NCI-H526 (cell line): ENCODE measurements at places on chromosomes 4 and X.

DNA sequence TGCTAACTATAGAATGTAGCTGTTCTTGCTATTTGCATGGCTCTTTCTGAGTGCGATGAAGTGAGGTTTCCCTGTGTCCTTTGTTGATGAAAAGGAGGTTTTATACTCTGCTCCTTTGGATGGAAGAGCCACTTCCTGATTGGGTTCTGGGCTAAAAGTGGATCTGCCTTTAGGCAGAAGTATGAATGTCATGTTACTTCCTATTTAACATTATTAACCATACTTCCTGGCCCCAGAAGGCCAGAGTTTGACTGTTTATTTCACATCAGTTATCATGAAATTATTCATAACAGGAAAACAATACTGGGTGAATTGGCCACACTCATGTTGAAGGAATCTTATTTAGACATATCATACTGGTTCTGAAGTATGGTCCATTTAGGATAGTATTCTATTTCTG, 386.2 kb downstream of the PCDH7 start:
- DNase-seq: no peak

DNA sequence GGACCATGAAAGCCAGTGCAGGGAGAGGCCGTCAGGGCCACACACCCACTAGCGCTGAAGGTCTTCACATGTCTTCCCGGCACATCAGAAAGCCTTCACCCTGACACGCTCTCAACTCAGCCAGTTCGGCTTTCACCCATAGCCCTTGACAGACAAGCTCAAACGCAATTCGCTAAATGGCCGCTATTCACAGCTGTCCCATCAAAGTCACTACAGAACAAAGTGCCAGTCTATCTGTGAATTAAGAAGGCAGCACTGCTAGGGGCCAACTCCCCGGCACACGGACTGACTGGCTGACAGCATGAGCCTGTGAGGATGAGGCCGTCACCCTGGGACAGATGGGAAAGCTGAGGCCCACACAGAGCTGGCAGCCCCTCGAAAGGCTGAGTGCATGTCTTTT, 45.7 kb downstream of the ACOX3 start:
- DNase-seq: no peak

GRCh38 chrX:1094566-1095333, 117.7 kb downstream of the CRLF2 start:
- no peak for DNase-seq

DNA sequence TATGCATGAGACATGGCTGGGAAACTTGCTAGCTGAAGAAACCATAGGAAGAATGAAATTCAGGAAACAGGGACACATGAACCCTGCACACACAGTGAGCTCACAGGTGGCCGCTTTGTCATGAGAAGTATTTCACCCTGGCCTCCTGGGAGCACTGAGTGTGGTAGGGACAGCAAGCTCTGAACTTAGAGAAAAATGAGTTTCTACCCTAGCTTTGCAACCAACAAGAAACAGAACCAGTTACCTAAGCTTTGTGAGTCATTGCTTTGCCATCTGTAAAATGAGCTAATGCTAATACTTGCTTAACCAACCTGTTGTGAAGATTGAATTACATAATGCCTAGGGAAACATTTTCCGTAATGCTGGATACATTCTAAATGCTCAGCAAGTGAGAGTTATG, 206.6 kb upstream of the HS3ST1 start:
- no peak for DNase-seq

DNA sequence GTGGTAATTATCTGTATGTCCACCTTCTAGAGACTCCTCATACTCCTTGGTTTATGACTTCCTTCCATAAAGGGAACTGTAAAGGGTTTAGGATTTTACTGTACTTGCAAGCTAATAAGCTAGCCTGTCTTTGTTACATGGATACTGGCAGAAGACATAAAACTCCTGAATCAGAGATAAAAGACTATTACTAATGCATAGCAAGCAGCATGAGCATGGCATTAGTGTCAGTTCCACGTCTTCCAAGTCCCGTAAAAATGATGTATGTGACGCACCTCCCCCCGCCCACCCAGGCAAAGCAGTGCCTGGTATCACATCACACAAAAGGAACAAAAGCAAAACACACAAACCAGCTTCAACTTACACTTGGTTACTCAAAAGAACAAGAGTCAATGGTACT, 71.0 kb downstream of the SLC10A6 start:
- no peak for DNase-seq

DNA sequence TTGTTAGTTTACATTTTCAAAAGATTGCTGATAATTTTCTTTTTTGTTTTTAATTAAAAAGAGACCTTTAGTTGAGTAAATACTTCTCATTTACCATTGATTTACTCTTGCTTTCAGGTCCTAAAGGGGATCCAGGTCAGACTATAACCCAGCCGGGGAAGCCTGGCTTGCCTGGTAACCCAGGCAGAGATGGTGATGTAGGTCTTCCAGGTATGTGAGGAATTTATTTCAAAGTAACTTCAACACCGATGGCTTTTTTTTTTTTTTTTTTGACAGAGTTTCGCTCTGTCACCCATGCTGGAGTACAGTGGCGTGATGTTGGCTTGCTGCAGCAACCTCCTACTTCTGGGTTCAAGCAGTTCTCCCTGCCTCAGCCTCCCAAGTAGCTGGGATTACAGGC, 135.1 kb downstream of the IRS4 start:
- DNase-seq: no peak

DNA sequence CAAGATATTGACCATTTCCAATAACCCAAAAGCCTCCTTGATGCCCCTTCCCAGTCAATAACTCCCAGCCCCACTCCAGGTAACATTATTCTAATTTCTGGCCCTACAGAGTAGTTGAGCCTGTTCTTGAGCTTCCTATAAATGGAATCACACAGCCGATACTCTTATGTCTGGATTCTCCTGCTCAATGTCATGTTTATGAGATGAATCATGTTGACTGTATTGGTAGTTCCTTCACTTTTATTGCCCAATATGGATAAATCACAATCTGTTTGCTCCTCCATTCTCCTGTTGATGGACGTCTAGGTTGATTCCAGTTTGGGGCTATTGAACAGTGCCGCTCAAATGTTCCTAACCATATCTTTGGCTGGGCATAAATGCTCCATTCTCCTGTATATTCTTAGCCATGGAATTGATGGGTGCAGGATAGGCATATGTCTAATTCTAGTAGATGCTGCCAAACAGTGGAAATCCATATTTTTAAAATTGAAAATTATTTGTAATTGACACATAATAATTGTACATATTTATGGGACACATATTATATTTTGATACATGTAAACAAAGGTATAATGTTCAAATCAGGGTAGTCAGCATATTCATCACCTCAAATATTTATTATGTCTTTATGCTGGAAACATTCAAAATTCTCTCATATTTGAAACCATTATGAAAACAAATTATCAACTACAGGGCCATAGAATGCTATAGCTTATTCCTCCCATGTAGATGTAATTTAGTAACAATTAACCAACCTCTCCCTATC, 40.5 kb upstream of the SLC2A9 start:
- no peak for DNase-seq

- DNase-seq: no peak
Measured at GRCh38 chr4:102585329-102585728, 84.2 kb downstream of the NFKB1 start.

GRCh38 chr4:63211375-63211774, 1197.9 kb downstream of the TECRL start:
- no peak for DNase-seq

- DNase-seq: no peak
Measured at GRCh38 chr4:53821179-53821851, 230.0 kb upstream of the LNX1 start.

GRCh38 chrX:6203462-6204215, 25.0 kb downstream of the NLGN4X start:
- DNase-seq: no peak

DNA sequence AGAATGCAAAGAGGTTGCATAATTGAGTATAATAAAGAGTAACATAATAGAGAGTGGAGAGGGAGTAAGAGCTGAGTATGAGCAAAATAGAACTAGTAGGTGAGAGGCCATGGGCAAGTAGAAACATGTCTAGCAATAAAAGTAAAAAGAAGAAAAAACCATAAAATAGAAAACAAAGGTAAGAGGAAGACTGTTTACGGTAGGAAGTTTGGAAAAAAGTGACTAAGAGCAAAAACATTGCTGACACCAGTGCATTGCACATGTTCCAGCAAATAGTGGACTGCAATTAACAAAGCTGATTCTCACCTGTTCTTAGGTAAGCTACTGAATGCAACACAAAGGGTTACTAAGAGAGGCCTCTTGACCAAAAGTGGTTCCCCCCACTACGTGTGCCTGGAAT, 202.9 kb downstream of the TEX13A start:
- no peak for DNase-seq

GRCh38 chrX:53237056-53237455, 12.0 kb upstream of the KDM5C start:
- DNase-seq: no peak

GRCh38 chr4:119597377-119597776, 31.2 kb downstream of the PDE5A start:
- no peak for DNase-seq

GRCh38 chr4:48255072-48255958, 14.3 kb downstream of the TEC start:
- DNase-seq: no peak

DNA sequence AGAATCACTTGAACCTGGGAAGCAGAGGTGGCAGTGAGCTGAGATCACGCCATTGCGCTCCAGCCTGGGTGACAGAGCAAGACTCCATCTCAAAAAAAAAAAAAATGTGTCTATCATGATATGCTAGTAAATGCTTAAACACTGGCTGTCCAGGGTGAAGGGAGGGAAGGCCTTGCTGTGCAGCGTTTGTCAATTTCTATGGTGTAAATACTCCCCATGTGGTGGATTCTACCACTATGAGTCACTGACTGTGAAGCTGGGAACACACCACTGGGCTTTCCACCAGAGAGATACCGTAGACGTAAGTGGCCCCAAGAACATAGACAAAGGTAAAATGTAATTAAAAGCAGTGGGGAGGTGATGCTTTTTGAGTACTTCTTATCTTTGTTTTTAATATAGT, 51.3 kb upstream of the LEF1 start:
- DNase-seq: no peak

DNA sequence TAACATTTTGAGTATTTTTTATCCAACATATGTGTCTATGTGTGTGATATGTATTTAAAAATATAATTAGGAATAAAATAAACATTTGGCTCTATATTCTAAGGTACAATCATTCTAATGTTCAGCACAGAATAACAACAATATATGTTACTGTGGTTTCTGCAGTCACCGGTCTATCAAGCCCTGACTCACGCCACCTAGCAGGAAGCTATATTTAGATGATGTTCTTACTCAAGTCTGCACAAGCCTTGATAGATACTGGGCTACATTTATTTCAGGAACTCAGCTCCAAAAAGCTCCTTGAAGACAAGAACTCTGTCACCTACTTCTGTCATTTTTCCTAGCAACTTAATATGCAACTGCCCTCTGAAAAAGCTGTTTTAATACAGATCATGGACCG, 152.0 kb upstream of the FTHL17 start:
- DNase-seq: no peak
